ENCODE measurements at places on chromosomes 4 and X. TPM values are rescaled to one million over a fixed set of nuclear protein-coding genes. Genes with fewer than 3 reads are reported as not detected.

Gene PROM1
- polyA plus RNA-seq = 0.15 TPM

Gene COX7B2
- polyA plus RNA-seq = not detected

Gene IL21
- 0.09 TPM for polyA plus RNA-seq

Gene SATL1
- polyA plus RNA-seq = not detected

GRCh38 chrX:46750889-46751288 lies 8.0 kb downstream of the SLC9A7 start:
- no peak for DNase-seq

- DNase-seq = no peak
Measured at GRCh38 chr4:139312552-139313332, 10.5 kb upstream of the NDUFC1 start.

DNA sequence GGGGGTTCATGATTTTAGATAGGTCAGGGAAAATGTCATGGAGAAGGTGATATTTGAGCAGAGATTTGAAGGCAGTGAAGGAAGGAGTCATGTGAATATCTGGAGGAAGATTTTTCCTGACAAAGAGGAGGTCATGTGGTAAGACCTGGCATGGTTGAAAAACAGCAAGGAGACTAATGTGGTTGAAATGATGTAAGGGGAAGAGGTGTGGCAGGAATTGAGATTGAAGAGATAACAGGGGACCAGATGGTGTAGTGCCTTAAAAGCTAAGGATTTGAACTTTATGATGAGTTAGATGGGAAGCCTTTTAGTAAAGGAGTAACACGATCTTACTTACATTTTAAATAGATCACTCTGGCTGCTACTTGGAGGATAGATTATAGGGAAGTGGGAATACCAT lies 210.9 kb downstream of the RTL9 start:
- DNase-seq = no peak

GRCh38 chrX:46642145-46642544 lies 68.6 kb downstream of the CHST7 start:
- no peak for DNase-seq

DNA sequence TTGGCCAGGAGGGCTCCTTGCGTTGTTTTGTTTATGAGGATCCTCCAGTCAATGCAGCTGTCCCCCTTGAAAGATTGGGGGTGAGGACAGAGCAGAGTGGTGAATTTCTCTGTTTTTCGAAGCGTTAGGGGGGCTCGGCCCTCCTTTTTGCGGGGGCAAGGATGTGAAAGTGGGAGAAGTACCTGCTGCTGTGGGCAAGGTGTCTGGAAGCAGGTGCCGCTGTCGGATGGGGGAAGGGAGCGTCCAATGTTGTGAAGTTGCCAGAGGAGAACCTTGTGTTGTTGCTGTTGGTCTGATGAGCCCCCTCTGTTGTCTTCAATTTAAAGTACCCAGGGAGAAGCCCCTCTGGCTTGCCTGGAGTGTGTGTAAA lies 613 bp downstream of the GLRB start:
- DNase-seq = no peak

Gene ARAP2
- 7.7 TPM for polyA plus RNA-seq

GRCh38 chrX:12988797-12989196 lies 13.9 kb downstream of the TMSB4X start:
- no peak for DNase-seq

- DNase-seq = no peak
Measured at GRCh38 chr4:93368968-93369367, 459.6 kb upstream of the ATOH1 start.

GRCh38 chr4:169142391-169142790 lies 128.4 kb downstream of the SH3RF1 start:
- no peak for DNase-seq

DNA sequence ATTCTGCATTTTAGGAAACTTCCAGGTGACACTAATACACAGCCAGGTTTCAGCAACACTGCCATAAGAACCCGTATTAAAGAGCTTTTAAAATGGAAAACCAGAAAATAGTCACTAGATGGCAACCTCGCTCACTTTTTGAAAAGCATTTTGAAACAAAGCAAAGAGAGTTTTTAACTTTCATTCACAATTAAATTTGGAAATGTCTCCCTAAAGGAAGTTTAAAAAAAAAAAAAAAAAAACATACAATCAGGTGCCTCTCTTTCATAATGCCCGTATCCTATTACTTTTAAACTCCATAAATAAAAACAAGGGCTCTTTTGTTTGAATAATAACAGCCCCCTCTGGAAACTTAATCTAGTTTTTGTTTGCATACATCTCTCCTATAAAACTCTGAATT lies 20.3 kb downstream of the MEPE start:
- no peak for DNase-seq

GRCh38 chr4:178322524-178323183 lies 880.4 kb upstream of the AGA start:
- DNase-seq = no peak

Gene KIT
- 0.26 TPM for polyA plus RNA-seq

Gene POF1B
- polyA plus RNA-seq = 2.6 TPM

GRCh38 chr4:52051213-52051614 lies at the start of gene SPATA18:
Gene SPATA18, plus strand, starts transcription at chr4:52051304. Its CDS starts 401 bp downstream, at chr4:52051705.
- DNase-seq = peak; percentile 64

- DNase-seq = no peak
Measured at GRCh38 chrX:93874554-93874953, 200.5 kb downstream of the FAM133A start.

DNA sequence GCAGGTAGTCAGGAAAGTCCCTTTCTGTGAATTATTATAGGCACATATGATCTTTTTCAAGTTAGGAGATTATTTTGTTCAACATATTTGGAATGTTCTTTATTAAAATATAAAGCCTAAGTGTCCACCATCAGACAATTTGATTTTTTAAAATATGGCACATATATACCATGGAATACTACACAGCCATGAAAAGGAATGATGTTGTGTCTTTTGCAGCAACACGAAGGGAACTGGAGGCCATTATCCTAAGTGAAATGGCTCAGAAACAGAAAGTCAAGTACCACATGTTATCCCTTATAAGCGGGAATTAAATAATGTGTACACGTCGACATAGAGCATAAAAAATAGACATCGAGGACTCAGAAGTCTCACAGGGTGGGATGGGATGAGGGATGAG lies 73.0 kb downstream of the DHRSX start:
- no peak for DNase-seq

- no peak for DNase-seq
Measured at GRCh38 chr4:181752516-181752915, 490.7 kb upstream of the TENM3 start.

DNA sequence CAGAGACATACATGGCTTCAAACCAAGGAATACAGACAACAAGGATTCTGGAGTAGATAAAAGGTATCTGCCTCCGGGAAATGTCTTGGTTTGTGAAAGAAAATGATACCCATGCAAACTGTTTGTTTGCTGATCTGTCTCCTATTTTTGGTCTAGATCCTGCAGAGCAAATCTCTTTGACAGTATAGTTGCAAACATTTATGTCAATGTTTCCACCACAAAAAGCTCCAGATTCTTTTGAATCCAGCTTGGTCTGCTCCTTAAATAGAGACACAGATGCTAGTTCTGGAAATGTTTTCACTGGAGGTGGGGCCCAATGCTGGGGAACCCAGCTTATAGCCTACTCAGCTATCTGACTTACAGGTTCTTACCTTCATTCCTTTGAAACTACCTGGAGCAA lies 119.7 kb downstream of the ATG4A start:
- DNase-seq = no peak

DNA sequence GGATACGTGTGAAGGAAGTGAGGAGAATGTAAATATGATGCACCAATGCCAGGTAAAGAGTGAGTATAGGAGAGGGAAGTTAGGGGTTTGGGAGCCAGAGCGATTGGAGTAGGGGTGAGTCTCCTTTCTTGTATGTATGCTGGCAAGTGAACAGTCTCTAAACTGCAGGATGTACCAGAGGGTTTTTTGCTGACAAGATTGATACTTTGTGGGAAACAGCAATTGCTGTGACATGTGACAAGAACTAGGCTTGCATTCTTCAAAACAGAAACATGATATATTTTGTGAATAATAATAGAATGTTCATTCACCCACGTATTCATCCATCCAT lies 706 bp downstream of the CHIC1 start:
- no peak for DNase-seq

Gene DCAF8L2
- not detected for polyA plus RNA-seq

GRCh38 chr4:40524366-40525041 lies 105.2 kb downstream of the RBM47 start:
- DNase-seq = no peak

DNA sequence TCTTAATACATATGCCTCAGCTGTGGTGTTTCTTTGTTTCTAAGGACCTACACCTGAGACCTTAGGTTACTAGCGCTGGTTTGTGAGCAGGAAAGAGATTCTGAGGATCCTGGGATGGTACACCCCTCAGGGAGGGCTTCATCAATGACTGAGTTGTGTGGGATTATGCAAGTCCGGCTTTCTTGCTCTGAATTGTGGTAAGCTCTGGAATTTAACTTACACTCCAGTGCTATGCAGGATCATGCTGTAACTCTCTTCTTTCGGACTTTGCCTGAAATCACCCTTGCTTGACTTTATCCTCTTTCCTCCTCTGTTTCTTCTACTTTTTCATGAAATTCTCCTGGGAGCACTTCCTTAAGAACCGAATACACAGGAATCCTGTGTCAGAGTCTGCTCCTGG lies 431.5 kb upstream of the BOD1L1 start:
- DNase-seq = no peak

DNA sequence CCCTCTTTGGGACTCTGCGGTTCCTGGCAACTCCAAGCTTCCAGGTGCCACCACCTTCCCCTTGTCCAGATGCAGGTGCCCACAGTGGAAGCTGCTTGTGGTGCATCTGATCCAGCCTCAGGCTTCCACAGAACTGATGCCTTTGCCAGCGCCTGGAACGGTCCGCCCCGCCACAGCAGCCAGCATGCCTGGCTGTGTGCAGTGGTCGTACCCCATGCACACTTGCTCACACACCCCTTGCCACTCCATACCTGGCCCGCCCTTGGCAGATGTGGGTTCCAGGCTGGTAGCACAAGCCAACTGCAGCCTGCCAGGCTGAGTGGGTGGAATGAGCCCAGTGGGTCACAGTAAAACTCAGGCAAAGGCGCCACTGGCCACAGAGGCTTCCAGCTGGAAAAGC lies 240.5 kb downstream of the PPP4R3C start:
- DNase-seq = no peak

GRCh38 chr4:172881645-172882044 lies 287.0 kb upstream of the GALNT7 start:
- DNase-seq = no peak

DNA sequence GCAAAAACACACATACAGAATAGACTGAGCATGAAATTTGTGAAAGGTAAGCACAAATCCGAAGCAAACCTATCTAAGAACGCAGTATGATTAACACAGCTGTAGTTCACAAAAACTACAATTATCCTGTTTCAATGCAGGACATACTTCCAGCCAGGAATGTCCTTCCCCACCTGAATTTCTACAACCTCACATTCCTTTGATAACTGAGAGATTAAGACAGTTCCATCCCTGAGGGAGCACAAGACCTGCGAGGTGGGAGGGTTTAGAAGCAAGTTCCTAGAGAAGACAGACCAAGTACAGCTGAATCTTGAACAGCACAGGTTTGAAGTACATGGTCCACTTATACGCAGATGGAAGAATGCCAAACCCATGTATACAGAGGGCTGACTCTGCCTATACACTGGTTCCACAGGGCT lies 10.6 kb downstream of the ABCG2 start:
- no peak for DNase-seq

DNA sequence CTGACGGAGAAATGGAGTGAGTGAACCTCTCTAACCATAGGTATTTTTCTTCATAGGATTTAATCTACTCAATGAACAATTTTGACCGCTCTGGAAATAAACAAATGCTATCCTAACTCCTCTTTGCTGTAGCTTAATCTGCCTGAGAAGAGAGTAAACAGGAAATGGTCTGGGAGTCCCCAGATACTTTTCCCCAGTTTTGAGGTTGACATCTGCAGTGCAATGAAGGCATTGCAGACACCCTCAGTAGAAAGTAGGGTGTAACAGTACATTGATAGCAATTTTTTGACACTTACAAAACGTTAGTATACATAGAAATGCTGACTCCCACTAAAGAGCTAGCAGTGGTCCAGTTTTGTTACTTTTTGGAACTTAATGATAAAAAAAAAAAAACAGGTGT lies 495.9 kb upstream of the FAM241A start:
- no peak for DNase-seq

Gene BEX1
- polyA plus RNA-seq = 1.00 TPM

- DNase-seq = no peak
Measured at GRCh38 chrX:4004822-4005221, 291.4 kb upstream of the PRKX start.
